ENCODE measurements at places on chromosomes 12 and 14.
A peak's percentile ranks its signal among the peaks of the same experiment; 100 is the strongest.

GRCh38 chr14:106094654-106095189 lies 568.3 kb downstream of the TMEM121 start:
- no peak for DNase-seq

- DNase-seq = peak; percentile 33
Measured at GRCh38 chr12:98725476-98726247, 80.6 kb downstream of the APAF1 start.

- DNase-seq = no peak
Measured at GRCh38 chr14:100618763-100619320, 31.6 kb upstream of the BEGAIN start.

DNA sequence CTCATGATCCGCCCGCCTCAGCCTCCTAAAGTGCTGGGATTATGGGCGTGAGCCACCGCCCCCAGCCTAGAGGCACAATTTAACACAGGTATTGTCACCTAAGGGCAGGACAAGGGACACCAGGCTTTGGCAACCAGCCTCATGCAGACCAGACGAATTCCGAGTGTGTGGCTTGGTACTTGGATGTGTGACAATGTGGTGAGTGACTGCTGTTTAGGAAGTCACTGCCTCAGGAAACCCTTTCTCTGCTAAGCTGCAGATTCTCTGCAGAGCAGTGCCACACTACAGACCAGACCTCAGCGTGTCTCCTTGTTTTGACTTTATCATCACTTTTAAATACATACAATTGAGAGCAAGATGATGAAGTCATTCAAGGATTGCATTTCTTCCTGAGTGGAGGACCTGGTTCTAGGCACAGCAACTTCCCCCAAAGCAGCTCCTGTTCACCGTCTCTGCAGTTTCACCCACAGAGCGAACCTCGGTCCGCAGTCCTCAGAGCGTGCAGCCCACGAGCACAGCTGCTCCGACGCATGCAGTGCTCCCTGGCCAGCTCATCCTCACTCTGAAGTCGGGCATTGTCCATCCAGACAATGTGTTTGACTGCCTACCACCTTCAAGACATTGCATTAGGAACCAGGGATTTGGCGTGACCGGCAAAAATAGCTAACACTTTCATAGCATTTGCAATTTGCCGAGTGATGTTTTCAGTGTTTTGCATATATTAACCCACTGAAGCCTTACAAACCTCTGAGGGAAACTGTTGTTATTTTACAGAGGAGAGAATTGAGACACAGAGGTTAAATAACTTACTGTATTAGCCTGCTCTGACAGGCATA lies 235.2 kb downstream of the CHST11 start:
- no peak for DNase-seq

DNA sequence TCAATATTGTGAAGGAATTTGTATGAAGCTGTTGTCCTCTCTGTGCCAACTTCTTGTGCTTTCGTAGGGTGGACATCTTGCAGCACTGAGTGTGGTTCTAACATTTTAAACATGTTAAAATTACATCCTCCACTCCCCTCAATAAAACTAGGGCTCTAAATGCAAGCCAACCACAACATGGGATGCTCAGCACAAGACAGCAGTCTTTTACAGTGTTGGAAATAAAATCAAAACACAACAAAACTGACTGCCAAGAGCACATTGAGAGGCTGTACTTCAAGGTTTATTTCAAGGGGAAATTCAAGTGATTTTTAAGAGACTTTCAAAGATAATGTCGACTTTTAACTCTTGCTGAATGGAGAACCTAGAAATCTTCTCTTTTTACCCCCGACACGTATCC lies 396.9 kb downstream of the TMTC2 start:
- DNase-seq = no peak

DNA sequence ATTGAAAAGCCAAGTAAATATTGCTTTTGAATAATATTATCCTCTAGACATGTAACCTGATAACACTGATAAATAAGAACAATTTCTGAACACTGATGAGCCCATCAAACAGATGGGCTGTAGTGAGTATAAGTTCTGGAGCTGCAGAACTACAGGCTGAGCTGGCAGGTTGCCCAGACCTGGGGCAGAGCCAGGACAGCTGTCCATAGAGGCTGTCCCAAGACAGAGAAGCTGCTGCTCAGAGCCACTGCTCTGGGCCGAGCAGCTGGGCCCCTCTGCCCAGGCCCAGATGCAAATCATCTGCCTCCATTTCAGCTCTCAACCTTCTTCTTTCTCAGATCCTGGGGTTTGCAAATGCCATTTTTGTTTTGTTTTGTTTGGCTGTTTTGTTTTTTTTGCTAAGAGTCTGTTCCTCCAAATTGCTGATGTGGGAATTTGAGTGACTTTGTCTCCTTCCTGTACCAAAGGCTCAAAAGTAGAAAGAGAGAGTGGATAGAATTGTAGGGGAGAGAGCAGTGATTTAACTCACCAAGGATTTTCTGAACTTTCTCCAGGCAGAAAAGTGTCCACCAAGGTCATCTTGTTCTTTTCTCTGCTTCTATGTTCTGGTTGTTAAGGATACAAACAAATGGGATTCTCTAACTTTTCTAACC lies 4.0 kb upstream of the TESPA1 start:
- DNase-seq = no peak

Data from HFF-Myc (cell line).